ENCODE measurements at places on chromosomes 6 and 20.

- DNase-seq, result no peak
Measured at GRCh38 chr6:119215885-119216590, 133.5 kb downstream of the MAN1A1 start.

DNA sequence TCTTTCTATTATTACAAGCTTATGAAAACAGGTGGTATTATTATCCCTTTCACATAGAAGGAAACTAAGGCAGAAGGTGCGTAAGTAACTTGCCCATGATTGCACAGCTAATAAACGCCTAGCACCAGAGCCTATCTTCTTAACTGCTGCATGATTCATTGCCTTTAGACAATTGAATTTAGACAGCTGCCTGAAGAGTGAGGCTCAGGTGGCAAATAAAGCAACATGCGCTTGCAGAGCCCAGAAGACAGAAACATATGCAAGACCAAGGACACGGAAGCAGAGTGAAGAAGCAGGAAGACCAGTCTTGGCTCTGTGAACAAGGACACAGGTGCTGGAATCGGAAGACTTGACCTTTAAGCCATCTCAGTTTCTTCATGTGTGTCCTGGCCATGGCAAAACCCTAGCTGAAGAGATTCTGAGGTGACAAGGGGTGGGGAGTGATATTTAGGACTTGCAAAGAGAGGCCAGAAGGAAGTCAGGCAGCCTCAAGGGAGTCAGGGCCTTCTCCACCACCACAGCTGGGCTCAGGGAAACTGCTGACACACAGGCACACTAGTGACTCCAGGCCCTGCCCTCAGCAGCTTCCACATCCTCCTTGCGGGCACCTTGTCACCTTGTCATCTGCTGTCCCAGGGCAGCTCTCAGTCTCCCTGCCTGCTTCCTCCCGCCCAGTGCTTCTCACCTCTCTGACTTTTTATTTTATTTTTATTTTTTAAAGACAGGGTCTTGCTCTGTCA lies 91.7 kb upstream of the SLC22A16 start:
- peak; percentile 56 for DNase-seq

DNA sequence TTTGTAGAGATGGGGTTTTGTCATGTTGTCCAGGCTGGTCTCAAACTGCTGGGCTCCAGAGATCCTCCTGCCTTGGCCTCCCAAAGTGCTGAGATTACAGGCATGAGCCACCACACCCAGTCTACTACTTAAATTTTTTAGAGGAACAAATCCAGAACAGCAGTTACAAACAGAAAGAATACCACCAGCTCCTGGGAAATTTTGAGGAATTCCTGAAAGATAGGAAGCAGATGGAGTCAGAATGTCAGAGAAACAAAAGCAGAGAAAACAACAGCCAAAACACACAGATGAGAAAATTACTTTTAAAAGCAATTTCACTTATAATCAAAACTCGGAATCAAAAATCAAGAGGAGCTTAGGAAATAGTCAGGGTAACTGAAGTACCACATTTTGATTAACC lies 543.3 kb upstream of the MARCKS start:
- no peak for DNase-seq

- DNase-seq, result no peak
Measured at GRCh38 chr6:80480421-80481157, 374.1 kb downstream of the BCKDHB start.

DNA sequence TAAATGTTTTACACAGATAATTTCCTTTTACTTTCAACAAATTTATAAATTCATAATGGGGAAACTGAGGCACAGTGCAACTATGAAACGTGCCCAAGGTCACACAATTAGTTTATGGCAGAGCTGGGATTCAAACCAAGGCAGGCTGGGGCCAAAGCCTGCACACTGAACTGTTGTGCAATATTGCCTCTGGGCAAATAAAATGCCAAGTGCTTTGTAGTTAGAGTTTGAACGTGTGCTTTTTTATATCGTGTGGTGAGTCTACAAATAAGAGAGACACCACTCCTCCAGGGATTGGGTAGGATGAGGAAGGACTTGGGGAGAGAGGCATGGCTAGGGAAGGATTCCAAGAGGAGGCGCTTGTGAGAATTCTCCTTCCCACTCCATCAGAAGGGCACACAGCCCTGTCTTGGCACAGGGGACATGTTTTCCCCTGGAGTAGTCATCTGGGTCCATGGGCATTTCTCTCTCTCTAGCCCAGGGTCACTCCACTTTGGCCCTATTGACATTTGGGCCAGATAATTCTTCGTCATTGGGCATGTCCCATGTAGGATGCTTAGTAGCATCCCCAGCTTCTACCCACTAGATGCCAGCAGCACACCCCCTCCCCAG lies 2.8 kb upstream of the CDH22 start:
- no peak for DNase-seq

- DNase-seq, result no peak
Measured at GRCh38 chr6:57254055-57254717, 32.1 kb upstream of the RAB23 start.
